Left renal cortex interstitium (tissue), 4 donors: ENCODE measurements at places on chromosomes 6 and 20.

- no peak for DNase-seq
These were observed 19.7 kb upstream of the SLC22A3 start for GRCh38 chr6:160328447-160328846.

DNA sequence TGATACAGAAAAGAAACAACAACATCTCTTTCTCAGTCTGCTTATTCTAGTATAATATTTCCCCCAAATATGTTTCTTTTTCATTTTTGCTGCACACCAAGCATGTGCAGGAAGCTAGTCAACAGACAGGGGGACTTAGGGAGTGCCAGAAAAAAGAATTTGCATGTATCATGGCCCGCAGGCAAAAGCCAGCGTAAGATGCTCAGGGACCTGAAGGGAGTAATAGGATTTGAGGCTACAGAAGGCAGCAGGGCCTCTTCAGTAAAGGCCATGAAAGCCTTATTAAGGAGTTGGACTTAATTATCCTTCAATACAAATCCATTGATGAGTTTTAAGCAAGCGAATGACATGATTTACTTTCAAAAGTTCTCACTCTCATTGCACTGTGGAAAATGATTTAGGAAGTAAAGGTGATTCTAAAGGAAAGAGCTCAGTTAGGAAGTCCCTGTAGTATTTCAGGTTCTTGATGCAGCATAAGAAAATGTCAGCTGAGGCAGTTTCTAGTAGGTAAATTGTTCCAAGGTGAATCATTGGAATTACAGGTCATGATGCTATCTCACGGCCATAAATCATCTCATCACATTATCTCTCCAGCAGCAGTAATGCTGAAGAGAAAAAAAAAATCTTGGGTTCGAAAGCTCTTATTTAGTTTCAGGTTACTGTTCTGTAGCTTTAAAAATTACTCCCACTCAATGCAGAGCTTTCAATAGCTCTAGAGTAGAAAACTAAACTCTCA lies 94.8 kb downstream of the PTCHD4 start:
- DNase-seq = no peak

- DNase-seq = no peak
These were observed 75.2 kb downstream of the L3MBTL3 start for GRCh38 chr6:130093546-130093945.

- no peak for DNase-seq
These were observed 739 bp downstream of the B3GAT2 start for GRCh38 chr6:70956191-70956450.

GRCh38 chr6:117783279-117783678 lies 108.0 kb downstream of the NUS1 start:
- no peak for DNase-seq

DNA sequence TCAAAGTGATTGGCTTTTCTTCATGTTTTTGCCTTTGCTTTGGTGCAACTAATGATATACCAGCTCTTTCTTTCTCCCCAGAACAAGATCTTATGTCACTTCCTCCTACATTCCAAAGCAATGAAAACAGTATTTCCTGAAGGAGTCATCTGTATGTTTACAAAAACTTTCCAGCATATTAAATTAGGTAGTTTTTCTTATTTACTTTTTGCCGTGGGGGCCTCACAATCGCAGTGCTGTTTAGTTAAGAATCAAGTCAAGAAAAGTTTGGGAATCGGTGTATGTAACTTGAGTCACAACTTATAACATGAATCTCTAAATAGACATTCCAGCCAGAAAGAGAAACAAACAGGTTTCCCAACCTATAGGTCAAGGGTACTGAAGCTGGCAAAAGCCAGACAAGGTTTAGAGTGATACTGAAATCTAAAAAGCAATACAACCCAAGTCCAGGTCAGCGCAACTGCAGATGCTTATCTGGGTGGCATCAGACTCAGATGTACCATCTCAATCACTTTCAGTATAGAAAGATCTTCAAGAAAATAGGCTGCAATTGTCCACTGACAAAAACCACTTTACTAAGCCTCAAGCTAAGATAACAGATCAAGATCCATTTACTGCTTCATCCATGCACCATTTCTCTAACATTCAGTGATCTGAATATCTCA lies 63.6 kb downstream of the IPCEF1 start:
- DNase-seq = no peak

GRCh38 chr20:15655295-15655874 lies 917.9 kb downstream of the KIF16B start:
- no peak for DNase-seq

- no peak for DNase-seq
These were observed 51.6 kb downstream of the MBOAT1 start for GRCh38 chr6:20160541-20161283.

DNA sequence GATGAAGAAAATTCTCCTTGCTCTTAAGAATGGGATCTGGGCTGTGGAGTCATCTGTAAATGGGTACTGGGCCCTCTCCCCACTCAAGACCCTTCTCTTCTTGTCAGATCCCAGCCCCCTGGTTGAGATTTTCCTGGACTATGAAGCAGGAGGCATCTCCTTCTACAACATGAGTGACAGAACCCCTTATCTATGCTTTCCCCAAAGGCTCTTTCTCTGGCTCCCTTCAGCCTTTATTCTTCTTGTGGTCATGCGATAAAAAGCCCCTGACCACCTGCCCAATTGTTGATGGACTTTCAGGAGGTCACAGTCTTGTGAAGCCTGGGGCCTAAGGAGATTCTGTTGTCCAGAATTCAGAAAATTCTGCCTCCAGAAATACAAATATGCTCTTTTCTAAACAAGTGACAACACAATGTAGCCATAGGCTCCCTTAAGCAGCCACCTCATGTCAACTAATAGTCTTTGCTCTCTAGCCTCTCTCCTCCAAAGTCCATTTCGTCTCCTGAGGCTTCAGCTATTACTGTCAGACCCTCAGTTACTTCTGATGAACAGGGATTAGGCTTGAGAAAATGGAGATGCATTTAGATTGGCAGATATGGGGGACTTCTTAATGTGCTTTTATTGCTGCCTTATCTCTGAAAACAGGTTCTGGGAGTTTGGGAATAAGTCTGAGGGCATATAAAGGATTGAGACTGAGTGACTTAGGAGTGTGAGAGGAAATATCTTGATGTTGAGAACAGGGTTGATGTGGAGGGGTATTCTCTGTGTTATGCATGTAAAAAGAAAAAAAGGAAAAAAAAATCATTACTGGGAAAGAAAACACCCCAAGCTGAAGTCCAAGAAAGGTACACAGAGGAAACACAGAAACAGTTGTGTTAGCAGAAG lies 20.6 kb downstream of the BTN2A1 start:
- DNase-seq = no peak

GRCh38 chr6:100473182-100473581 lies 8.5 kb upstream of the SIM1 start:
- no peak for DNase-seq

GRCh38 chr20:43939762-43940121 lies 25.1 kb downstream of the TOX2 start:
- DNase-seq = no peak

- no peak for DNase-seq
These were observed 60.1 kb upstream of the CD93 start for GRCh38 chr20:23146181-23146580.

- DNase-seq = no peak
These were observed 54.1 kb downstream of the TULP4 start for GRCh38 chr6:158366363-158366762.

GRCh38 chr6:24391756-24392405 lies 10.9 kb upstream of the MRS2 start:
- no peak for DNase-seq

DNA sequence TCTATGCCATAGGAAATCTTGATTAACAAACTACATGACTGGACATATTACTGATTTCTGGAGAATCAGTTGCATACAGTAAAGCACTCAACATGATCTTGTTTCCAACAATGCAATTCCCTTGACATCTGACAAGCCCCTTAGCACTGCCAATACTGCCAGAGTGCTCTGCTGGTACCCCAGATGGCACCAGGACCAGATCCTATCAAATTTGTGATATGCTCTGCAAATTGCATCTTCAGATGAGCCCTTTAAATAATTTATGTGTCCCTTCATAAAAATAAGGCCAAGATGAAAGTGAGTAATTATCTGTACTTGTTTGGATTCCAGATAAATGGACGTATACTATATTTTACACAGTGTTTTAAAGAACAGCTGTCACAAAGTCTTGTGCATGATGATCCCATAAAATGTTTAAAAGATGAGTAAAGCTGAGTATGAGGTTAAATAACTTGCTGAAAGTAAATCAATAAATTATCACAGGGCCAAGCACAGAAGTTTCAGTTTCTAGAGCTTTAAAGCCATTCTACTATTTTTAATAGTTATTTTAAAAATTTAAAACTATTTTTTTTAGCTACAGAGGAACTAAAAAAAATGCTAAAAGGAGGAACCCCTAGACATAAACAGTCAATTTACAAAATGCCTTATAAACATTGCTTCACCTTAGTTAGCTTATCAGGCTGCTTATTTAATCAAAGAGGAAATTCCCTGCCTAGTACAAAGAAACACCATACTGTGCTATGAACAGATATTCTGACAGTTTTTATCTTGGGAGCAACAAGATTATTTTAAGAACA lies 42.1 kb downstream of the NUDT3 start:
- DNase-seq = no peak

GRCh38 chr6:14851281-14851680 lies 394.6 kb upstream of the JARID2 start:
- no peak for DNase-seq

- no peak for DNase-seq
These were observed 15.6 kb downstream of the MANBAL start for GRCh38 chr20:37305079-37305478.

- no peak for DNase-seq
These were observed 35.2 kb downstream of the HMGCLL1 start for GRCh38 chr6:55543633-55544309.

DNA sequence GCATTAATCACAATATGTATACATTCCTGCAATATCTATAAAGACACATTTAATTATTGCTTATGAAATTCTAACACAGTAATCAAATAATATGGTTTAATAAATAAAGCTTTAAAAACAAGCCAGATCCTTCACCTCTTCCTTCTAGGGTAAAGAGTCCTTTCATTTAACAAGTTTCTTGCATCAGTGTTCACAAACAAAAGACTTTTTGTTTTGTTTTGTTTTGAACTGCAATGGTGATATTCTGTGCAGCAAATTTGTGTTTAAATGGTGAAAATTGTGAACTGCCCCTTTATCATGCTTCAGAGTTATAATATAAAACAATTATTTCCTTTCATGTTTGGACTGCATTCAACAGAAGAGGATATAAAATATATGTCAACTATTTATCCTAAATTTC lies 177.3 kb downstream of the EPHA7 start:
- no peak for DNase-seq

GRCh38 chr6:119132261-119132981 lies 54.0 kb upstream of the FAM184A start:
- no peak for DNase-seq

- no peak for DNase-seq
These were observed 4.8 kb upstream of the PMEPA1 start for GRCh38 chr20:57714409-57715267.

DNA sequence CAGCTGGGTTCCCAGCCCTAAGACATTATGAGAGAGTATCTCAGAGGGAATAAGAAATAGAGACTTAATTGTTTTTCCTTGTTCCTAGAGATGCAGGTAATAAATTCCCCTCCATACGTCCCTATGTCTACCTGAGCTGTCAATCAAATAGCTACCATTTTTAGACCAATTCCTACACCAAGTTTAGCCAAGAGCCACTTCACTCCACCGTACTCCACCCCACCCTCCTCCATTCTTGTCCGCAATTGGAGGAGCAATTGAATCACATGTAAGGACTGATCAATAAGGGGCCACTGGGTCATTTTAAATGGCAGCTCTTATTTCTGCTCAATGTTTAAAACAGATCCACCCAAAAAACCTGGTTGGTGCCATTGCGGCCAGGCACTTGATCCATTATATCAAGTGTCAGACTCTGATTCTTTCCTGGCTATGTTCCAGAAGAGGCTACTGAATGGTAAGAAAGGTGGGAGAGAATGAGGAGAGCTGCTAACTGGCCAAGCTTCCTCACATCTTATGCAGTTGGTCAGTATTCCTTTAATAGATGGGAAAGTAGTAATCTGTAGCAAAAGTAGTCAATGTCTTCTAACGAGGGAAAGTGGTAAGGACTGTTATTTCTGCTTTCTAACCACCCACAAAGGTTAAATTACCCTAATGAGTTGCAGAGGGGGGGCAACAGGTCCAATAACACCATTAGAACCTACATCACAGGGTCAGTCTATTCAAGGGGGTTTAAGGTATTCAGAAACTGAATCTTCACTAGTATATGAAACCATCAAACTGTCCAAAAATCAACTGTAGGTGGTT lies 34.1 kb downstream of the ARHGAP18 start:
- no peak for DNase-seq

- DNase-seq = no peak
These were observed 13.4 kb upstream of the MRGBP start for GRCh38 chr20:62782893-62783278.

- no peak for DNase-seq
These were observed 39.9 kb downstream of the MAPK14 start for GRCh38 chr6:36067374-36068011.

DNA sequence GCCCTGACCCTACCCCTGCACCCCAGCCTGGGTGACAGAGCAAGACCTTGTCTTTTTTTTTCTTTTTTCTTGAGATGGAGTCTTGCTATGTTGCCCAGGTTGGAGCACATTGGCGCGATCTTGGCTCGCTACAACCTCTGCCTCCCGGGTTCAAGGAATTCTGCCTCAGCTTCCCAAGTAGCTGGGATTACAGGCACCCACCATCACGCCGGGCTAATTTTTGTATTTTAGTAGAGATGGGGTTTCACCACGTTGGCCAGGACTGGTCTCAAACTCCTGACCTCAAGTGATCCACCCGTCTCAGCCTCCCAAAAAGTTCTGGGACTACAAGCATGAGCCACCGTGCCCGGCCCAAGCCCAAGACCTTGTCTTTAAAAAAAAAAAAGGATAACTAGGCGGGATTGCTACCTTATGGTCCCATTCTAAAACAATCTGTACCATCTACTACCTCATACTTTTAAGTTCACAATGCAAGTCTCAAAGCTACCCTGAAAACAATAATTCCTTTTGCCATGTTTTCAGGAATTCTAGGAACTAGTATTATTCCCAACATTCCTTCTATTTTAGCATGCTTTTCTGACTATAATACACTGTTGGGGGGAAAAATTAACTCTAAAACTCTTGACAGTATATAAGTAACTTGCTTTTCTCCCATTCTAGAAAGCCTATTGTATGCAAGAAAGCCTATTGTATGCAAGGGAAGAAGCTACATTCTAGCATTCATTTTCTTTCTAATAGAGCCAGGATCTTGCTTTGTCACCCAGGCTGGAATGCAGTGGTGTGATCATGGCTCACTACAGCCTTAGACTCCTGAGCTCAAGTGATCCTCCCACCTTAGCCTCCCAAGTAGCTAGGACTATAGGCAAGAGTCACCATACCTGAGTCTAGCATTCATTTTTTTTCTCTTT lies 6.6 kb downstream of the TUBB start:
- no peak for DNase-seq
